Activated CD4-positive, alpha-beta T cell treated with anti-CD3 and anti-CD28 coated beads, Interleukin-2, amount 50 U/mL, for 4 hours (primary cell): ENCODE measurements at places on chromosomes 5 and 9.

- DNase-seq: no peak
These were observed 64.4 kb upstream of the PCAT7 start for GRCh38 chr9:94490465-94490864.

DNA sequence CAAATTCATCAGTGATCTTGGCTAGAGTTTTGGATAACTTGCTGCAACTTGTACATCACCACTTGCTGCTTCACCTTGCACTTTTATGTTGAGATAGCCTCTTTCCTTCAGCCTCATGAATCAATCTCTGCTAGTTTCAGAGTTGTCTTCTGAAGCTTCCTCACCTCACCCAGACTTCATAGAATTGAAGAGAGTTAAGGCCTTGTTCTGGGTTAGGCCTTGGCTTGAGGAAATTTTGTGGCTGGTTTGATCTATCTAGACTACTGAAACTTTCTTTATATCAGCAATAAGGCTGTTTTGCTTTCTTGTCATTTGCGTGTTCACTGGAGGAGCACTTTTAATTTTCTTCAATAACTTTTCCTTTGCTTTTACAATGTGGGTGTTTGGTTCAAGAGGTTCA lies 12.8 kb downstream of the FER start:
- DNase-seq: no peak

DNA sequence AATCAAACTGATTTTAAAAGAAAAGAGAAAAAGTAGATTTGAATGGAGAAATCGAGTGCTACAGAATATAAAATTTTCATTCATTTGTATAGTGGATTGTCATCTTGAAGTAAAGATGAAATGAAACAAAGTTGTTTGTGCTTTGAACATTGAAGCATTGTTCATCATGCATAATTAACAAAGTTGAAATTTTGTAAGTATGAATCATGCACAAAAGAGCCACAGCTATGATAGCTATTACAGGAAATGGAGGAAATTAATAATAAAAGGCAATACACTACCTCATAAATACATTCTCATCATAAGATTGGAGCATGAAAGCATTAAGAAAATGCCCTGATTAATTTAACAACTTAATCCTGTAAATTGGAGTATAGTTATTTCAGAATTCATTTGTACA lies 153.4 kb upstream of the TLX3 start:
- no peak for DNase-seq

DNA sequence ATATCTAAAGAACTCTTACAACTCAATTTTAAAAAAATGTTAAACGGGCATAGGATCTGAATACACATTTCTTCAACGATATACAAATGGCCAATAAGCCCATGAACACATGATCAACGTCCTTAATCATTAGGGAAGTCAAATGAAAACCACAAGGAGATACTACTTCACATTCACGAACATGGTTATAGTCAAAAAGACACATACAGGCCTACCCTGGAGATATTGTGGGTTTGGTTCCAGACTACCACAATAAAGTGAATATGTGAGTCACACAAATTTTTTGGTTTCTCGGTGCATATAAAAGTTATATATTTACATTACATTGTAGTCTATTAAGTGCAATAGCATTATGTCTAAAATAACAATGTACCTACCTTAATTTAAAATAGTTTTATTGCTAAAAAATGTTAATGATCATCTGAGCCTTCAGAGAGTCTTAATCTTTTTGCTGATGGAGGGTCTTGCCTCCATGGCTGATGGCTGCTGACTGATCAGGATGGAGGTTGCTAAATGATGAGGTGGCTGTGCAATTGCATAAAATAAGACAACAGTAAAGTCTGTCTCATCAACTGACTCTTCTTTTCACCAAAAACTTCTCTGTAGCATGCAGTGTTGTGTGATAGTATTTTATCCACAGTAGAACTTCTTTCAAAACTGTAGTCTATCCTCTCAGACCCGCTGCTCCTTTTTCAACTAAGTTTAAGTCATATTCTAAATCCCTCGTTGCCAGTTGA lies 15.1 kb downstream of the AK3 start:
- DNase-seq: no peak

- DNase-seq: no peak
These were observed 280.1 kb downstream of the MARCHF11 start for GRCh38 chr5:15899481-15899880.

- DNase-seq: no peak
These were observed 970 bp upstream of the FUT7 start for GRCh38 chr9:137032858-137033257.

- DNase-seq: no peak
These were observed 173.1 kb upstream of the PAPPA start for GRCh38 chr9:115980502-115980901.

DNA sequence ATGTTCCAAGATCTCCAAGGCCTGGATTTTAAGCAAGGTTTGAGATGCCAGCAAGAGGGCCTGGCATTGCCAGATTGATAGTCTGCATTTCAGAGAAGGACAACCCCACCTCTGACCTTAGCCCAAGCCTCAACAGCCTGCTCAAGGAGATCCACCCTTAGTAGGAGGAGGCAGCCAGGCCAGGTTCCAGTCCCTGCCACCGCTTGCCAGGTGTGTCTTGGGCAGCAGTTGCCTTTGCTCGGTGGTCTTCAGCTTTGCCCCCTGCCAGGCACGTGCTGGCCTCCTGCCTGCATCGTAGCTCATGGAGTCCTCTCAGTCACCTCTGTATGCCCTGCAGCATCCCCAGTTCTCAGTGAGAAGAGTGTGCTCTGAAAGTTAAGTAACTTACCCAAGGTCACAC lies 134.2 kb downstream of the KCNIP1 start:
- DNase-seq: no peak

- DNase-seq: no peak
These were observed 74.5 kb downstream of the MAPKAP1 start for GRCh38 chr9:125632321-125633115.

DNA sequence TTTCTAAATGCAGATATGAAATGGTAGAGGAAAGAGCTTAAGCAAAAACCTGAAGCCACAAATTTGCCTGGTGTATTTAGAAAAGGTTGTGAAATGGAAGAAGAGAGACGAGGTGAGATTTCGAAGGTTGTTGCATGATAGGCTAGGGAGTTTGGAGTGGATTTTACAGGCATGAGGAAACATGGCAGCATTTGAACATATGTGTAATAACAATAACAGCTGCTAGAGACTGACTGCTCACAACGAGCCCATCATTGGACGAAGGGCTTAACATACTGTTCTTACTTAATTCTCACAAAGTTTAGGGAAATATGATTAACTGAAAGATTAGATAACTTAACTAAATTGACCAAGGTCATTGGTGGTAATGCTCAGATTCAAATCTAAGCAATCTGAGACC lies 108.1 kb downstream of the JAKMIP2 start:
- DNase-seq: no peak

GRCh38 chr9:95974389-95974788 lies 98.9 kb downstream of the ERCC6L2 start:
- DNase-seq: no peak

GRCh38 chr9:27142299-27142930 lies 33.4 kb downstream of the TEK start:
- DNase-seq: no peak

- no peak for DNase-seq
These were observed 199.9 kb downstream of the PIK3R1 start for GRCh38 chr5:68415177-68416085.

GRCh38 chr5:52774005-52774410 lies 13.7 kb upstream of the ITGA1 start:
- no peak for DNase-seq

- DNase-seq: no peak
These were observed 330.6 kb upstream of the MEF2C start for GRCh38 chr5:89213573-89213972.

- no peak for DNase-seq
These were observed 2.9 kb upstream of the CNTRL start for GRCh38 chr9:121071756-121072421.

DNA sequence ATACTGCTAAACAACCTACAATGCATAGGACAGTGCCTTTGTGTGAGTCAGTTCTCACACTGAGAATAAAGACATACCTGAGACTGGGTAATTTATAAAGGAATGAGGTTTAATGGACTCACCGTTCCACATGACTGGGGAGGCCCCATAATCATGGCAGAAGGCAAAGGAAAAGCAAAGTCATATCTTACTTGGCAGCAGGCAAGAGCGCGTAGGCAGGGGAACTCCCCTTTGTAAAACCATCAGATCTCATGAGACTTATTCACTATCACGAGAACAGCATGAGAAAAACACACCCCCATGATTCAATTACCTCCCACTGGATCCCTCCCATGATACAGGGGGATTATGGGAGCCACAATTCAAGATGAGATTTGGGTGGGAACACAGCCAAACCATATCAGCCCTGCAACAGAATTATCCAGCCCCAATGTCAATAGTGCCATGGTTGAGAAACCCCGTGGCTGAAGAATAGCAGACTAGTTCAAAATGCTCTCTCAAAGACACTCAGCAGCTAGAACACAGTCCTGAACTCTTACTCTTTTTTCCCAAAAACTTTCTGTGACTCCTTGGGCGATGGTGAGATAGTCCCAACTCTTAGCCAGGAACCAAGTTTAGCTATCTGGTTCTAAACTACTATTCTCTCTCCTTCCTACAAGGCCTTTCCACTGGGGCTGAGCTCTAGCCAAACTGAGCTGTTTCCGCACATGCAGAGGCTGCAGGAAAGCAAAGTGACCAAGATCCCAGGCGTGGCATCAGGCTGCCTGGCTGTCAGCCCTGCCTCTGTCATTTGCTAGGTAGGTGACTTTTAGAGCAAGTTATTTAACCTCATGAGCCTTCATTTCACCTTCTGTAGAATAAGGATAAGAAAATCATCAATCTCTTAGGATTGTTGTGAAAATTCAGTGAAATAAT lies 21.7 kb downstream of the FAT2 start:
- no peak for DNase-seq

DNA sequence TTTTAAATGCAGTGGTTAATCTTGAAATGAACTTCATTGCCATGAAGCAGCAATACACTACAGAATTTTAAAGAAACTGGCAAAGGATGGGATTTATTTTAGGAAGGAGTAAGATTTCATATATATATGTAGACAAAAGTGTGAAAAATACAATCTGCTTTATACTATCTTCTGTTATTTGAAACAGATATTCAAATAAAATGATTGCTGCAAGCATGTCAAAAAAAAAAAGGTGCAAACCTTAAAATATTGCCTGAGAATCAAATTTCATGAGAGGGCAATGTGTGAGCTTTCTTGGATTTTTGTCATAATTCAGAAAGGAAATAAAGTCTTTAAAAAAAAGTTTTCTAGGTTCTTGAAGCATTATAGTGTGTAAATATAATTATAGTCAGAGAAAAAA lies 705.0 kb upstream of the CDH10 start:
- no peak for DNase-seq

GRCh38 chr5:172336264-172336663 lies 52.7 kb upstream of the UBTD2 start:
- DNase-seq: no peak

DNA sequence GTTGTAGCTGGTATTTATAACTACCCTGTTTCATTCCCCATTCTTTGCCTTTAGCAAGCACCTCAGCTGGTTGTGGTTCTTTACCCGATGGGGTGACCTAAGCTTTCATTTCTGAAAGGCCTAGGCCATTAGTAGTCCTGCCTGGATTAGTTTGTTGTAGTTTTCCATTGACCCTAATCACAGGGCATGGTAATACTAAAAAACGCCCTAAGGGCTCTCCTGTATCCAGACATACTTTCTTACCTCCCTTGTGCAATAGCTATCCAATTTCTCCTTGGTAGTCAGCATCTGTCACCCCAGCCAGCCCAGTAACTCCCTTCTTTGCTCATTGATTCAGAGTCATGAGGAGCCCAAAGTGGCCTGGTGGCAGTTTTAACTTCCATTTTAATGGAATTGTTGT lies 24.0 kb downstream of the TMOD1 start:
- DNase-seq: no peak

GRCh38 chr5:146047396-146047795 lies 58.0 kb downstream of the PLAC8L1 start:
- no peak for DNase-seq

- DNase-seq: no peak
These were observed 556.9 kb downstream of the PTPRD start for GRCh38 chr9:10055886-10056395.

DNA sequence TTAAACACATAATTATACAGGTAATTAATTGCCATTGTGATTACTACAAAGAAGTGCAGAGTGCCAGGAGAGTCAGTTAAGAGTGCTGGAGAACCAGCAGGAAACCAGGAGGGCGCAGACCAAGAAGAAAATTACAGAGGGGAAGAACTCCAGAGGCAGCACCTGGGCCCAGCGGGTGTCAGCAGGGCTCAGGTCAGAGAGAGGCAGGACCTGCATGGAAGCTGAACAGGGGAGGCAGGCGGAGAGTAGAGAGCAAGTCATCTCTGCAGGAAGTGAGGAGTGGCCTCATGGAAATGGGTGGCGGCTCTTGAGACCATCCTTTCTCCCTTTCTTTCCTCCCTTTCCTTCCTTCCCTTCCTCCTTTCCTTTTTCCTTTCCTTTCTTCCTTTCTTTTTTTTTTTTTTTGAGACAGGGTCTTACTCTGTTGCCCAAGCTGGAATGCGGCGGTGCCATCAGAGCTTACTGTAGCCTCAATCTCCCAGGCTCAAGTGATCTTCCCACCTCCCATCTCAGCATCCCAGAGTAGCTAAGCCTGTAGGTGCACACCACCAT lies 4.0 kb upstream of the ZBTB34 start:
- no peak for DNase-seq

GRCh38 chr9:4489562-4489918 lies 728 bp upstream of the SLC1A1 start:
- DNase-seq: no peak

GRCh38 chr9:123282362-123283047 lies 14.1 kb upstream of the STRBP start:
- no peak for DNase-seq

- no peak for DNase-seq
These were observed 55.7 kb upstream of the SYNPO start for GRCh38 chr5:150584556-150585335.

DNA sequence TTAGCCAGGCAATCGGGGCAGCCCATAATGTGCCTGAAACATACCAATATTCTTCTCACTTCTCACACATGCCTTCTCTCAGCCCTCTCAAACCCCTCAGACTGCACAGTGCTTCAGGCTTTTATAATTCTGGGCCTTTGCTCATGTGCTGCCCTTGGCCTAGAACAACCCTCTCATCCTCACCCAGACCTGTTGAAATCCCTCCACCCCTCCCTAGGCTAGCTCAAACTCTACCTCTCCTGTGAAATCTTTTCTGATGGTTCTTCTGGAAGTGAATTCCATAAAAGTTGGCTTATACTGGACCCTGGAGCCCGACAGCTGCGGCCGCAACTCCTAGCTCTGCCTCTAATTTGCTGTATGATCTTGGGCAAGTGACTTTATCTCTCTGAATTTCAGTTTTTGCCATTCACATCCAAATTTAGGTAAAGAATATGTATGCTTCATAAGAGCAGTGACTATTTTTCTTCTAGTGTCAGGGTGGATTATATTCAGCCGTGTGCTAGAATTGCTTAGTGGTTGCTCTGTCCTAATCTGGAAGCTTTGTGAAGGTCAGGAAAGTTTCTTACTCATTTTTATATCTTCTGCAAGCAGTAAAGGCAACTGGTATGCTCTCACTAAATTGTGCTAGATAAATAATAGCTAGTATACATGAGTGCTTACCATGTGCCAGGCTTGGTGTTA lies 221.4 kb downstream of the MAPKAP1 start:
- no peak for DNase-seq

GRCh38 chr5:53318303-53318702 lies 162.1 kb upstream of the FST start:
- DNase-seq: no peak

GRCh38 chr5:75009556-75010345 lies 42.6 kb downstream of the GCNT4 start:
- no peak for DNase-seq

GRCh38 chr9:35558185-35558584 lies 46.9 kb upstream of the TESK1 start:
- no peak for DNase-seq

GRCh38 chr5:37248421-37248969 lies 681 bp downstream of the CPLANE1 start:
- DNase-seq: no peak
